Effector memory CD8-positive, alpha-beta T cell (primary cell): ENCODE measurements at places on chromosomes 11 and 22.
A peak's percentile ranks its signal among the peaks of the same experiment; 100 is the strongest.

GRCh38 chr11:118918128-118918685 lies 7.5 kb downstream of the BCL9L start:
- DNase-seq = peak; percentile 1

DNA sequence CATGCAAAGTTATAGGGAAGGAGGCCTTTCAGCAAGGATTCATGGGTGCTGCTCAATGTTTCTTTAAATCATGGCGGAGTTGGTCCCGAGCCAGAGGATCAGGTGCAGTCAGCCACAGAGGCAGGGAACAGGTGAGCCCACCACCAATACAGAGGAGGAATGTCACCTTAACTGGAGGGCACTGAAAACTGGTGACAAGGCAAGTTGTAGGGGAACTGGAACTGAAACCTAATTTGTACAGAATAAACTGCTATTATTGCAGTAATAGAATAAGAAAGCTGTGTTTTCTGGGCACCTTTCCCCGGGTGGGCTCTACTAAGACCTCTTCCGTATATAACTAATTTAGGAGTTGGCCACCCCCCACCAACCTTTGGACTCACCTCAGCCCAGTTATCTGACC lies 296.0 kb upstream of the NARS2 start:
- no peak for DNase-seq

DNA sequence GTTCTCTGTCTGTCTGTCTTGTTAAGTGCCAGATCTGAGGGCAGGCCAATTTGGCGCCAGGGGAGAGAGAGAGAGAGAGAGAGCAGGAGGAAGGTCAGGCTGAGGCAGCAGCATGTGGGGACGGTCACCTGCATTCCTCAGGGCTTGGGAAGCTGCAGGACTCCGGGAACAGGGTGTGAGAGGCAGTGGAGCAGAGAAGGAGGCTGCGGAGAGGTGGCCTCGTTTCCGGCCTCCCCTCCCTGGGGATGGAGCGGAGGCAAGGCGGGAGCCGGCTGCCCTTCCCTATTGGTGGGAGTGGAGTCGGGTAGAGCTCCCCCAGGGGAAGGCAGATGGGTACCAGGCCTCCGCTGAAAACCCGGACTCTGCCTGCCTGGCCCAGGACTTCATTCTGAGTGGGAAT lies 9.7 kb downstream of the CLMP start:
- DNase-seq = no peak

DNA sequence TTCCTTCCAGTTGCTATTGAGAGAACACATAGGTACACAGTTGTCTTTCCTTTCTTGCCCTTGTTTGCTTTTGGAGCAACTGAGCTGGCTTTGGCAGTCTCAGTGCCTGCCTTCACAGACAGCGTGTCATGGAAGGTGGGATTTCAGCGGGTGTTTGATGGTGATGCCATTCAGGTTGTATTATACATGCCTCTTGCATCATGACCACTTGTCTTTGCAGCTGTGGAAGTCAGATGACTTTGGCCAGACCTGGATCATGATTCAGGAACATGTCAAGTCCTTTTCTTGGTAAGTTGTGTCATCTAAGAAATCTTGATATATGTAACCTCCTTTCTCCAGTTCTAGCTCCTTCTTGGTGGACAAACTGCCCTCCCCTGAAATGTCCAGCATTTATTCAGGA lies 37.1 kb upstream of the SORL1-AS1 start:
- no peak for DNase-seq

DNA sequence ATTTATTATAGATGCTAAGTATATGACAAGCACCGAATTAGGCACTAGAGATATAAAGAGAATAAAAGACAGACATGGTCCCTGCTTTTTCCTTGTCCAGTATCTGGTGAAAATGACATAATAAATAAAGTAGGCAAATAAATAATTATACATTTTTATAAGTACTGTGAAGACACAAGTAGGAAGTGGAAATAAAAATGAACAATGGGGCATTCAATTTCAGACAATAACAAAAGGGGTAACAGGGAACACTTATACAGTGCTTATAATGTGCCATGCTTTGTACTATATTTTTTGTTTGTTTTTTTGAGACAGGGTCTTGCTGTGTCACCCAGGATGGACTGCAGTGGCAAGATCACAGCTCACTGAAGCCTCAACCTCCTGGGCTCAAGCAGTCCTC lies 4.3 kb downstream of the KBTBD3 start:
- no peak for DNase-seq

GRCh38 chr22:24137595-24137994 lies 43.7 kb upstream of the SUSD2 start:
- DNase-seq = no peak

DNA sequence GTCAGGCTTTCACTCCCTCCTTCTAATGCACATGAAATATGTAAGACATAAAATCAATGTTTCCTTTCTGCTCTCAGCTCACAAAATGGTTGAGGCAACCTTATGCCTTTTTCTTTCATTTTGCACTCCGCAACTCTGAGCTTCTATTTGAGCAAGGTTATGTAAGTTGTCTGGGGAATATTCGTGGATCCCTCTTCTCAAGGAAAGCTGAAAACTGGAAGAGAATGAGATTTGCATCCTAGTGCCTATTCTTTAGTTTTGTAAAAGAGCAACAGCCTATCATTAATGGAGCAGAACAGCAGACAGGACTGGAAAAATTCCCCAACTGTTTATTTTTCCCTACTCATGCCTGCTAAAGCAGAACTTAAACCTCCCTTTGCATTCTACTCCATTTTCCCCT lies 141.7 kb downstream of the FAM76B start:
- DNase-seq = no peak

DNA sequence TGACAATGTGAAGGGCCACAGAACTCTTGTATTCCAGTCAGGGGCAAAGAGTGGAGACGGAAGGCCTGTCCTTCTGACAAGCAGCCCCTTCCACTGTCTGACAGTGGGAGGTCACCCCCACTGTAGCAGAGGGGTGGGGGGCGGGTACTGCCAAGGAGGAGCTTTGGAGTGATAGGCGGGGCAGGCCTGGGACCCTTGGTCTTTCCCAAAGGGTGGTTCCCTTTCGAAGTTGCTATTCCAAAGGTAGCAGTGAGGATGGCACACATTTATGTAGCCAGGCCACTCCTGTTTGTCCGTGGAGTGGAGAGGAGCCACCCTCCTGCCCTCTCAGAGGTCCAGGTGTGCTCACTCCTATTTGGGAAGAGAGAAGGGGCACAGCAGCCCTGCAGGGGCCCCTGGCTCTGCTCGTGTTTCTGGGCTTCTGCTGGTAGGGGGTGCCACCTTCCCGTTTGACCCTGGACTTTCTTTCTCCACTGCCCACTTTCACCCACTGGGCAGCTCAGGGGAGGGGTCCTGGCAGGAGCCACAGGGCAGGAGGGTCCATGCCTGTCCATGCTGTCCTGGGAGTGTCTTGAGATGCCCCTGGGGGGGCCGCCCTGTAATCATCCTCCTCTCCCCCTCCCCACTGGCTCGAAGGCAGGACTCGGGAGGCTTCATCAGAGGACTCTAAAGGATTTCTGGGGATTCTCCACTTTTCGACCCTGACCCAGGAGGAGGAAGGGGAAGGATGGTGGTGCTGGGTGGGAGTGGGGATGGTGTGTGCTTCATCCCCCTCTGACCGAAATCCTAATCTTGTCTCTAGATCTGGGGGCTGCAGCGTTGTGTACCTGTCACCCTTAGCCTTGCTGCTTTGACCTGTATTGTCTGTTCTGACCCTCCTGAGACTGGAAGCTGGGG lies 994 bp downstream of the TAGLN start:
- DNase-seq = no peak

DNA sequence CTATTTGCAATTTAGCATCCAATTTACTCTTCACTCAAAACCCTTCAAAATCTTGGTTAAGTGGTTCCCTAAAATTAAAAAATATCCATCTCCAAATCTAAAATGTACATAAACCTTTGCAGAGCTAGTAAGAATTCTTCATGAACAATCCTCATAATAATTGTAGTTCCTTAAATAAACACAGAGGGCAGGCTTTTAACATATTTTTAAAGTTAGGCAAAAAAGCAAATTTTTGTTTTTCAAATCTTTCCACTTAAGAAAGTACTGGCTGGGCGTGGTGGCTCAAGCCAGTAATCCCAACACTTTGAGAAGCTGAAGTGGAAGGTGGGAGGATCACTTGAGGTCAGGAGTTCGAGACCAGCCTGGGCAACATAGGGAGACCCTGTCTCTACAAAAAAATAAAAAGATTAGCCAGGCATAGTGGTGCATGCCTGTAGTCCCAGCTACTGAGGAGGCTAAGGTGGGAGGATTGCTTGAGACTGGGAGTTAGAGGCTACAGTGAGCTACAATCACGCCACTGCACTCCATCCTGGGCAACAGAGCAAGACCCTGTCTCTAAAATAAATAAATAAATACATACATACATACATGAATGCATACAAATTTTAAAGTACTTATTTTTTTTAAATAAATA lies 25.1 kb upstream of the PLAAT3 start:
- no peak for DNase-seq

DNA sequence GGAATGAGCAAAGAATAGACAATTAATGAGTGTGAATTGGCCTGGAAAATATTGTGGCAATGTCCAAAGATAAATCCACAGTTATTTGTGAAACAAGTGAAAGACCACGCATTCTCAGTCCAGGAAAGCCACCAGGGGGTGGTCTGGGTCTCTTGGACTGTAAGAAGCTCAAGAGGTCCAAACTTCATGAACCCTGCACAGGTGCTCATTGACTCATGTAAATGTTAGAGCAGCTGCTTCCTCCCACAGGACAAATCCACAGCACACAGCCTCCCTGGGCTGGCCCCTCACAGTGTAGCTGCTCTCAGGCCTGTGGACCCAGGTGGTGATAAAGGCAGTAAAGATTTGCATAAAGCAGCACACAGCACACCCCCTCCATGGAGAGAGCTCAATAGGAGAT lies 114.0 kb downstream of the ZNF280B start:
- no peak for DNase-seq

GRCh38 chr22:27669798-27670599 lies 131.6 kb downstream of the MN1 start:
- DNase-seq = no peak

DNA sequence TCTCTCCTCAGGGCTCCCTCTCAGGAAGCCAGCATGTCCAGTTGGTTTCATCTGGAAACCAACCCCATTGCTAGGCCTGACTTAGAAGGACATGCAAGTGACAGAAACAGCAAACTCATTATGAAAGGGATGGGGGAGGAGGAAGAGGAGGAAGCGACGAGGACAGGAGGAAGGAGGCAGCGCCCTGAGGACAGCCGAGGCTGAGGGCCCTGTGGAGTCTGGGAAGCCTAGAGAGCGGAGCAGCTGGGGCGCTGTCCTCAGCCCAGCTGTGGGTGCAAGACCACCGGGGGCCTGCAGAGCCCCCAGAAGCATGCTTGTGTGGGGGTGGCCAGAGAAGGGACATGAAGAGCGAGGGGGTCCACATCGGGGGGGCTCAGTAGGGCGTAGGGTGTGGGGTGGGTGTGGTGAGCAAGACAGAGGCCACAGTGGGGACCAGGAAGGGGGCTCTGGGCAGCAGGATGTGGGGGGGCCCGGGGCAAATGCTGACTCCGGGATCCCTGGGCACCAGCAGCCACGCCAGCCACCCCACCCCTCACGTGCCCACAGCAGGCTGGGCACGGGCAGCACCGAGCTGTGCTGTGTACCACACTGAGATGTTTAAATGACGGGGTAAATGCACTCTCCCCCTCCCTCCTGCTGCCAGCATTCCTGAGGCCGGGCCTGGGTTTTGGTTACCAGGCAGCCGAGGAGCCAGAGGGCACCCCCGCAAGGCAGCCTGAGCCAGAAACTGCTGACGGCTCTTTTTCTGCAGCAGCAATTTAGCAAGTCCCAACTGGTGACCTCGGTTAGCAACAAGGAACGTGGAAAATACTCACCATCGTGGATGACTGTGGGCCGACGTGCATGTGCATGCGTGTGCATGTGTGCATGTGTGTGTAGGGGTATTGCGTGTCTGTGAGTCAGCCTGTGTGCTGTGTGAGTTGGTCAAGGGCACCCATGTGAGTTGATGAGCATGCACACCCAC lies 82.7 kb upstream of the LINC01488 start:
- DNase-seq = no peak

GRCh38 chr11:1473786-1474185 lies 12.8 kb downstream of the MOB2 start:
- DNase-seq = no peak

DNA sequence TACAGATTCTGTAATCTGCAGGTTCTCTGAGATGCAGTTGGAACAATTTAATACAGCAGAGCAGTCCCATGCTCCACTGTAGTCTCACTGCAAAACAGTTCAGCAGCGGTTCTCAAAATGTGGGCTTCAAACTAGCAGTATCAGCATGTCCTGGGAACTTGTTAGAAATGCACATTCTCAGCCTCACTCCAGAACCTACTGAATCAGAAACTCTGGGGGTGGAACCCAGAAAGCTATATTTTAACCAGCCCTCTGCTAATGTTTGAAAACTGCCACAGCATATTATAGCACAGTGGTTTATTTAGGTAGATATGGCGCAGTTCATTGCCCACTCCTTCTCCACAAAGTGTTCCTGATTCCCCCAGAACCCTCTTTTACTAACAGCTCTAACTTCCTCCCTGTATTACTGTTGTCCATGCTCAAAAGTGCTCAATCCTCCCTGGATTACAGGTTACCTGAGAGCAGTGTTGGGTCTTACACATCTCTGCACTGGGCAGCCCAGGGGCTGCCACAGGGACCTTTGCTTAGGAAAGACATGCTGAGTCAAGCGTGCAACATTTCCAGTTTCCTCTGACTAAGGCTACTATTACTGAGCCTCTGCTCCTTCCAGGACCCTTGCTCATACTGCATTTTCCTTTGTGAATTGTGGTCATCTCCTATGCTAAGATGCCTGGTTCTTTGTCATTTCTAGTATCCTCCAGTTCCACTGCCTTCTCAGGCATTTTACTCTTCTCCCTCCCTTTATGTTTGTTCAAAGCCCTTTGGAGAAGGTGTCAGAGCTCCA lies 7.7 kb upstream of the DGAT2 start:
- no peak for DNase-seq

GRCh38 chr11:73003088-73003487 lies 139.0 kb downstream of the FCHSD2 start:
- no peak for DNase-seq

DNA sequence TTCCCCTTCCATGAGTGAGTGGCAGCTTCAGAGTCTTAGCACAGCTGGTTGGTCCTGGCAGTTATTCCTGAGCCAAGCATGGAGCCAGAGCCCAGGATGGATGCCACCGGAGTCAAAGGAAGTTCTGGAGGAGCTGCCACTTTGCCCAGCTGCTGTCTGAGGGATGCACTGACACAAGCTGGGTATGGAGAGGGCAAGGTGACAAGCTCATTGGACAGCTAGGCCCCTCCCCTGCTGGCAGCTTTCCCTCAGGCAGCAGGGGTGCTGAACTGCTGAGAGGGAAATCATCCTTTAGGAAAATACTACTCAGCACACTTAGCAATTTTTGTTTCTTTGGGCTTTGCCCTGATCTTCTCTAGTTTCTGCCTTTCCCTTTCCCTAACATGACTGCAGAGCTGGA lies 99.3 kb upstream of the SESN3 start:
- DNase-seq = no peak
